ENCODE measurements at places on chromosomes 5 and 9.

DNA sequence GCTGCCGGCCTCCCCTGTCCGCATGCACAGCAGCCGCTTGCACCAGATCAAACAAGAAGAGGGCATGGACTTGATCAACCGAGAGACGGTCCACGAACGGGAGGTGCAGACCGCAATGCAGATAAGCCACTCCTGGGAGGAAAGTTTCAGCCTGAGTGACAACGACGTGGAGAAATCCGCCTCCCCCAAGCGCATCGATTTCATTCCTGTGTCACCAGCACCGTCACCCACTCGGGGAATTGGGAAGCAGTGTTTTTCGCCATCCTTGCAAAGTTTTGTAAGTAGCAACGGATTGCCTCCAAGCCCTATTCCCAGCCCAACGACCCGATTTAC lies 75.3 kb downstream of the PIP5K1B start:
- no peak for DNase-seq

- no peak for DNase-seq
These were observed 110.5 kb downstream of the GAS1 start for GRCh38 chr9:86836797-86837196.

- DNase-seq = no peak
These were observed 31.4 kb upstream of the PSD2 start for GRCh38 chr5:139763930-139764791.

GRCh38 chr5:133408322-133408721 lies 204.0 kb downstream of the FSTL4 start:
- no peak for DNase-seq

- DNase-seq = no peak
These were observed 286.0 kb upstream of the DAP start for GRCh38 chr5:11047030-11047429.

DNA sequence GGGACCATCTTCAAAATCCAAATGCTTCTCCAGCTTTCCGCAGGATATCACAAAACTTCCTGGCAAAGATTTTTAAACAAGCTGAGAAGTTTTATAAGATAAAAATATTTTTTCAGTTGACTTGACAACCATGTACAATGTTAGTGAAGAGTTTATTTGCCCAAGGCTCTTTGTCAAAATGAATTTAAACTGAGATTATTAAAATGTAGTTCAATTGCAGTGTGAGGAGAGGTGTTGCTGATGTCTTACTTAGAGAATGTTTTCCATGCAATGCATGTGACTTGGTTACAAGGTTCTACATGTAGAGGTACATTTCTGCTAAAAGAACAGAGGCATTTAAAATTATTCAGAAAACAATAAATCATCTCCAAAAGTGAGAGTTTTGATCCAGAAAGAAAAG lies 131.4 kb upstream of the MINAR2 start:
- no peak for DNase-seq

GRCh38 chr9:3824581-3824980 lies 298.8 kb upstream of the RFX3 start:
- no peak for DNase-seq

DNA sequence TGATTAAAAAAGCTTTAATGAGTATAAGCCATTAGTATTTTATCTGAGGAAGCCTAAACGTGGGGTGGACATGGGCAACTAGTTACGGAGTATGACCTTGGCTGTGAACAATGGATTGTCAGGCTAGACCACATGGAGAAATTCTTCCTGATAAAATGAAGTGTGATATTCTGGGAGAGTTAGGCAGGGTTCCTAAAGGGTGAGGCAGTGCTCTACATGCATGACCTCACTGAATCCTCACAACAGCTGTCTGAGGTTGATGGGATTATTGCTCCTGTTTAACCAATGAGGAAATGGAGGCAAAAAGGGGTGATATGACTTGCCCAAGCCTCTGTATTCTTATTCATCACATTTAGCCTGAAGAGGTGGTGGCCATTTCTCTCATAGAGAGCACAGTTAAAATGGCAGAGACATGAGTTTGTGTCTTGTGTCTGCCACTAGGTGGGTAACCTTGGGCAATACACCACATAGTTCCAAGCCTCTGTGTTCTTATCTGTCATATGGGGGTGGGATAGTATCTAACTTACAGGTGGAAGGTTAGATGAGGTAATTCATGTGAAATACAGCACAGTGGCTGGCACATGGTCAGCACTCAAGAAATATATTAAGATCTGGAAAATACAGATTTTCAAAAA lies 96.1 kb upstream of the NR3C1 start:
- DNase-seq = no peak

DNA sequence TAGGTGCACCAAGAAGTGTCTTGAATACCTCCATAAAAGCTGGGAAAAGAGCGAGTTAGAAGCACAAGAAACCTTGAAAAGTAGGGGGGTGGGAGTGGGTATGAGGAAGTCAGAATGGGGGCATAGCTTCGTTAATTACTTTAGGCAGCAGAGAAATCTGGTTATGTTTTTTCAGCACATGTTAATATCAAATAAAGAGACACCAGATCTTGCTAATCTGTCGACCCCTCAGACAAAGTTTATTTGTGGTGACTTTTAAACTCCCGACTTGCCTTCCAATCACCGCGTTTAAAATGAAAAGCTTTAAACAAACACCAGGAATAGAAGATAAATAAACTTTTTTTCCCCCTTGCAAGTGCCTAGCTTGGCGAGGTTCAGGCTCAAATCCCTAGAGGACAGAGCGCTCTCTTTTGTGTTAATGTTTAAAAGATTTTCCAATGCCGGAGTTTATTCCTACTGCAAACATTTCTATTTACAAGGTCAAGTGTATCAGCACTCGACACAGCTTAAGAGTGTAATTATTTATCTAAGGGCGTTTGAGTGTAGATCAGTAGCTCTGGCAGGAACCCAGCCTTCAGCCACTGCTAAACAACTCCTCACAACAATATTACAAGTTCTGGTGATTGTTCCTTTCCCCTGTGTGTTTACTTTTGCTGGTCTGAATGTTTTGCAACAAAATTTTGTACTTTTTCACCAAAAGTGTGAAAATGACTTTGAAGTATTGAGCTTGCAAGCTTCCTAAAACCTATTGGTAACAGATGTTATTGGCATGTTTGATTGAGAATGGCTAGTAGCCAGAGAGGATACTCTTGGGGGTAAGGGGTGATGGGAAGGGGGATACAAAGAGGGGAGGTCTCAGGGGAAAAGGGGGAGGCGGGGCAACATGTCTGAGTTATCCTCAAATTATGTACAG lies 3.8 kb downstream of the GAS1 start:
- DNase-seq = no peak

GRCh38 chr5:129739773-129740172 lies 8.1 kb upstream of the MINAR2 start:
- DNase-seq = no peak

GRCh38 chr5:40268088-40268487 lies 411.6 kb upstream of the PTGER4 start:
- no peak for DNase-seq

DNA sequence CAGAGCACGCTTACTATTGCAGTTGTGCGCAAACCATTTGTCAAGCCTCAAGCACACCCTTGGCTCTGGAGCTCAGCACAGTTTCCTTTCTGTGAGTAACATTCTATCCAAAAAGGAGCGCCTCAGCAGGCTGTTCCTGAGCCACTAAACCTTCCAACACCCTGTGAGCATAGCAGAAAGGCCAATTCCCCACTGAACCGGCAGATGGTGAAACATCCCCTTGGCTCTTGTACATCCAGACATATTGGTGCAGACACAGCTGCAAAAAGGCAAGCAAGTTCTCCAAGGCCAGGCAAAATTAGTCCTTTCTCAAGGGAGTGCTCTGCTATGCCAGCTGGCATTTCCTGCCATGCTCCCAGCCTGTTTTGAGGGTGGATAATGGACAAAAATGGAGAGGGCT lies 44.1 kb upstream of the CEMIP2 start:
- no peak for DNase-seq

DNA sequence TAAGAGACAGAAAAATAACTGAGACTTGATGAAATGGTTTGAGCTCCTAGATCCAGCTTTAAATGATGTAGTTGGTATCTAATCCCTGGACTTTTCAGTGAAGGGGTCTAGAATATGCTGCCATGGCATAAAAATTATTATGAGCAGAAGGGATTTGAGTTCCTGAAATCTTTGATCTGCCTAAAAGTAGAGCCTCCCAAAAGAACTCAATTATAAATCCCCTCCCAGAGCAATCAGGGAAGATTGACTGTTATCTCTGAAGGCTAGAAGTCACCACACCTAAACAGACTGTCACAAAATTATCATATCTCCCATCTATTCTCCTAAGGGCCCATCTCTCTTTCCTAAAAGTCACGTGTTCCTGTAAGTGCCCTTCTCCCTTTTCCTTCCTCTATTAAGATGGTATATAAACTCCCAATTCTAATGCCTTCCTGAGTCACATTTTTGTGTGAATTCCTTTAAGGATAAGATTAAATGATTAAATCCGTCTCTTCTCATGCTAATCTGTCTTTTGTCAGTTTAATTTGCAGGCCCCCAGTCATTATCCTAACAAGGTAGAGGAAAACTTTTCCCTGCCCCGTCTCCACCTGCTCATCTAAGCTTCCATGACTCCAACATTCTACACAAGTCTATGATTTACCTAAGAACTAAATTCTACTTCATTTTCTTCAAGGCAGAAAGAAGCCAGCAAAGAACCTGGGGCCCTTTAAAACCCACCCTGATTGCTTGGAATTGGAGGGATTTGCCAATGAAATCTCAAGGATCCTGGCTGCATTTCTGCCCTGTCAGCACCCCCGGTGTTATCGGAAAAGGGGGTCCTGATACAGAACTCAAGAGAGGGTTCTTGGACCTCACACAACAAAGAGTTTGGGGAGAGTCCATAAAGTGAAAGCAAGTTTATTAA lies 47.1 kb upstream of the PWWP2A start:
- no peak for DNase-seq

DNA sequence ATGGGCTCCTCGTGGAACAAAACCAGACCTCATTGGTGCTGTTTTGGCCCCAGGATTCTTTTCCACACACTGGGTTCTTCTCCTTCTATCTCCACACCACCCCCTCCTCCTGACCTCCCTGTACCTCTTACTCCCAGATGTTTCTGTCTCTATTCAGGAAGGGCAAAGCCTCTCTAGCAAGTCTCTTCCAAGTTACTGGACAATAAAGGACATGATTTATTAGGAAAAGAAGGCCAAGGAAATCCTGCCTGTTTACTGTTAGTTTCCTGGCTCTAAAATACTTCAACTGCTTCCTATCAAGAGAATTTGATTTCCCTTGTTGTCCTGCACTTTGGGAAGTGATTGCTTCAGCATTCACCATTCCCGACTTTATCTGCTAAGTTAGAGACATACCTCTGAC lies 262.0 kb downstream of the SAXO1 start:
- no peak for DNase-seq

GRCh38 chr5:96649681-96650540 lies 12.3 kb upstream of the CAST start:
- DNase-seq = no peak

- DNase-seq = no peak
These were observed 1863.1 kb upstream of the WWC1 start for GRCh38 chr5:166428264-166428803.

DNA sequence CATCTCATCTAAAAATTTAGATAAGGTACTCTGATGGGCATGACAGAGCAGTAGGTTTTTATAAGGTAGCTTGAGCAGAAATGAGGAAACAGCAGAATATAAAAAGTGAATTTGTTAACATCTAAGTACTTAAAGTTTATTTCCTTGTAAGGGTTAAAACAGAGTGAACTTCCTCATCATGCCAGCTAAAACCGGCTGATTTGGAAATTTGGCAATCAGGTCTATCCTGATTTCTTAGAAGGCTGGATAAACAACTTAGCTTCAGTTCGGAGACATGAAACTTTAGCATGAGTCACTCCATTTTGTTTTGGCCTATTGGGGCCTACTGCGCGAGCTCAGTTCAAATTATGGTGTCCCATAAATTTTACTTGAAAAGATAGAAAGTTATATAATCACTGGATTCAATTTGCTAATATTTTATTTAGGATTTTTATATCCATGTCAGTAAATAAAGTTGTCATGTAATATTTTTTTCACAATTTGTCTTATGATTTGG lies 241.6 kb upstream of the RORB start:
- DNase-seq = no peak

- DNase-seq = peak; percentile 61
These were observed 24.1 kb upstream of the WNK2 start for GRCh38 chr9:93159601-93160471.

DNA sequence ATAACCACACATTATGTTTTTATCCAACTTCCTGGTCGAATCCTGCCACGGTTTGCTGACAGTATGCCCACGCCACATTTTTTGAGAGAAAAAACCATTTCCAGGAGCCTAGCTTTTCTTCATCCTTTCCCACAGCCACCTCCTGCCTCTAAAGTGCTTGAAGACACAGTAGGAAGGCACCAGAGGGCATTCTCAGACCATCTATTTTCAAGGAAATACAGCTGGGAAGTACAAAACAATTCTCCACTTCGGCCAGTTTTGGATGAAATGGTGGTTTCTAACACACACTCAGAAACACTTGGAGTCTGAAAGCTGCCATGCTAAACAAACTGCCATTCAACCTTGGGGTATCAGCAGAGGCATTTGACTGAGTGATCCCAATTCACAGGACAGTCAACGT lies 86.3 kb upstream of the RPS23 start:
- DNase-seq = no peak

DNA sequence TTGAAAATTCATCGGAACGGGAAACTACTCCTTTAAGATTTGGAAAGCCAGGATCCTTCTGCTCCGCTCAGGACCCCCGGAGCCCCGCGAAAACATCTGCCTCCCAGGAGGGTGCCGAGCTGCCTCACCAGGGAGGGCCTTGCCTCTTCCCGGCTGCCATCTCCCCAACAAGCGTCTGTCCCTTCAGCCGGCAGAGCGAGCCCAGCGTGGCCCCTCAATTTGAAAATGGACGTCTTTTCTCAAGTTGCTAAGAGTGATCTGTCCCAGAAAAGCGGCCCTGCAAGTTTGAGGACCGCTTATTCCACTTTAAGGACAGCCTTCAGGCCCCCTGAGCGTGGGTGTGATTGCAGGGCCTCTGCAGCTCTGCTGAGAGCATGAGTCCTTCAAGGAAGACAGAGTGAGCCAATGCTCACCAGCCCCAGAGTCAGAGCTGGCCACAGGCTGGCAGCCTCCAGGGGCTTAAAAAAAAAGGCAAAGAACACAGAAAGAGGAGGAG lies 101.3 kb downstream of the PHF2 start:
- no peak for DNase-seq

GRCh38 chr9:90515510-90515909 lies 127.1 kb downstream of the DIRAS2 start:
- no peak for DNase-seq

DNA sequence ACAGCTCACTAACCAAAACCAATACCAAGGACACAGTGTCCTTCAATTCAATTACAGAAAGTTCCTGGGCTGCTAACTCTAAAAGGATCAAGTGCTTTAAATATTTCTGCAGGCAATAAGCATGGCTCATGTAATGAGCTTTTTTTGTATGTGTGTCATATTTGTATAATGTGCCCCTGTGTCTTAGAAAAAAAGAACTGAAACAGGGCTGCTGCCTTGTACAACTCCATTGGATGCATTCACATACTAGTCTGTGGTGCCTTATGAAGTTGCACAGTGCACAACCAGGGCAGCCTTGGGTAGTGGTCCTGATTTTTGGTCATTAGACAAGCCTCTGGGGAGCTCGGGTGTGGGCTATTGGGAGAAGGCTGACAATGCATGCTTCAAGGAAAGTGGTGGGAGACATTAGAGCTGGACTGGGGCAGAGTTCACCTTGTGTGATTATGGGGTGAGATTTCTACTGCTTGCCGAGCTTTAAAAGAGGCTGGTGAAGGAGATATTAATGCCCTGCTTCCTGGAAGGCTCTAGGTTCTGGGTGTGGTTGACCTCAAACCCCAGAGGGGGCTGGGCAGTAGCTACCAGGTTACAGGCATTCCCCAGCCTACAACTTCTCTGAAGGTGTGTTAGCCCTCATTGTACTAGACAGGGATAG lies 3.6 kb upstream of the CPEB4 start:
- DNase-seq = no peak

All from stimulated activated CD4-positive, alpha-beta T cell treated with anti-CD3 and anti-CD28 coated beads, Interleukin-1b, Interleukin-23, amount 100 ng/mL, for 1 hour (primary cell).